ENCODE measurements at places on chromosomes 13 and 19. TPM values are rescaled to one million over a fixed set of nuclear protein-coding genes. Genes with fewer than 3 reads are reported as not detected.

RPS19 gene
- 4,434 TPM for total RNA-seq

SULT2B1 gene
- total RNA-seq: 0.62 TPM

UBE2L5 gene
- total RNA-seq: 0.41 TPM

CEACAM8 gene
- total RNA-seq: 0.56 TPM

C19orf44 gene
- total RNA-seq: 6.0 TPM

ZNF473 gene
- 11.5 TPM for total RNA-seq

KATNAL1 gene
- 41.8 TPM for total RNA-seq

PBX4 gene
- 3.1 TPM for total RNA-seq

PCSK4 gene
- 2.7 TPM for total RNA-seq

PALM3 gene
- total RNA-seq: 0.48 TPM

SLITRK1 gene
- total RNA-seq: 32.1 TPM

KCNJ14 gene
- 1.9 TPM for total RNA-seq

CYP4F3 gene
- 0.05 TPM for total RNA-seq

GJB2 gene
- total RNA-seq: 0.05 TPM

LILRB3 gene
- 1.5 TPM for total RNA-seq

FBXW9 gene
- total RNA-seq: 13.4 TPM

CYP4F2 gene
- total RNA-seq: 1.2 TPM

CFAP97D2 gene
- 3.4 TPM for total RNA-seq

ZNF471 gene
- total RNA-seq: 0.15 TPM

SGCG gene
- total RNA-seq: 9.0 TPM

SHD gene
- 7.3 TPM for total RNA-seq

IQCN gene
- total RNA-seq: 1.9 TPM

IGFL3 gene
- total RNA-seq: not detected

S1PR5 gene
- total RNA-seq: 0.93 TPM

SSC5D gene
- total RNA-seq: 0.38 TPM

ZNF382 gene
- total RNA-seq: 1.3 TPM

NHLRC3 gene
- 17.9 TPM for total RNA-seq

COL5A3 gene
- 0.73 TPM for total RNA-seq

RFX1 gene
- total RNA-seq: 4.9 TPM

PSG6 gene
- 0.16 TPM for total RNA-seq

LYPD3 gene
- total RNA-seq: 1.0 TPM

FARSA gene
- total RNA-seq: 55.5 TPM

BCKDHA gene
- 25.4 TPM for total RNA-seq

CYP4F8 gene
- not detected for total RNA-seq

CRLF1 gene
- 1.9 TPM for total RNA-seq

CCL25 gene
- 0.41 TPM for total RNA-seq

ZNF480 gene
- total RNA-seq: 13.4 TPM

NLRP12 gene
- 0.17 TPM for total RNA-seq

LYPD5 gene
- total RNA-seq: 1.00 TPM

CGB1 gene
- not detected for total RNA-seq

Measured in motor neuron (in vitro differentiated cells).